ENCODE measurements at places on chromosomes 5 and 9. TPM values are rescaled to one million over a fixed set of nuclear protein-coding genes. Genes with fewer than 3 reads are reported as not detected.

PPIC gene
- total RNA-seq = 1.3 TPM

MARCHF6 gene
- 355 TPM for total RNA-seq

OGN gene
- total RNA-seq = 1.6 TPM

ABCA1 gene
- total RNA-seq = 41.6 TPM

FYB1 gene
- 2.5 TPM for total RNA-seq

TSSK1B gene
- total RNA-seq = 0.31 TPM

DIMT1 gene
- total RNA-seq = 17.8 TPM

COL15A1 gene
- total RNA-seq = 11.3 TPM

SMARCA2 gene
- 312 TPM for total RNA-seq

RANBP3L gene
- total RNA-seq = 3.8 TPM

TTF1 gene
- 12.8 TPM for total RNA-seq

LRRC19 gene
- under 0.01 TPM for total RNA-seq

RHOBTB3 gene
- 198 TPM for total RNA-seq

TAS2R1 gene
- total RNA-seq = 0.31 TPM

ARHGEF28 gene
- total RNA-seq = 8.1 TPM

CATSPER3 gene
- total RNA-seq = not detected

BHMT gene
- not detected for total RNA-seq

DEPDC1B gene
- total RNA-seq = 17.5 TPM

FAM151B gene
- 22.2 TPM for total RNA-seq

C9orf50 gene
- not detected for total RNA-seq

SPATA31C1 gene
- not detected for total RNA-seq

OBP2B gene
- total RNA-seq = not detected

IRX2 gene
- not detected for total RNA-seq

ADGRV1 gene
- 631 TPM for total RNA-seq

DBN1 gene
- total RNA-seq = 224 TPM

WDR55 gene
- 16.0 TPM for total RNA-seq

PKD2L2 gene
- not detected for total RNA-seq

P4HA2 gene
- 21.3 TPM for total RNA-seq

MYMK gene
- total RNA-seq = not detected

CARD6 gene
- total RNA-seq = 0.63 TPM

CSF2 gene
- total RNA-seq = not detected

GAS1 gene
- total RNA-seq = 17.8 TPM

RFESD gene
- 2.5 TPM for total RNA-seq

CYLC2 gene
- total RNA-seq = not detected

UNC13B gene
- total RNA-seq = 31.9 TPM

ARHGEF37 gene
- total RNA-seq = 1.3 TPM

PRR16 gene
- total RNA-seq = 9.1 TPM

SEMA6A gene
- 71.4 TPM for total RNA-seq

ZNF367 gene
- 4.4 TPM for total RNA-seq

FRRS1L gene
- 85.4 TPM for total RNA-seq

PAEP gene
- not detected for total RNA-seq

PFN3 gene
- 1.6 TPM for total RNA-seq

SV2C gene
- 1.9 TPM for total RNA-seq

RGMB gene
- total RNA-seq = 73.2 TPM

ATP10B gene
- 7.2 TPM for total RNA-seq

ACSL6 gene
- 69.5 TPM for total RNA-seq

PCDHB16 gene
- 10.6 TPM for total RNA-seq

CCDC171 gene
- total RNA-seq = 75.1 TPM

FOXD4 gene
- total RNA-seq = 0.31 TPM

EPB41L4B gene
- total RNA-seq = 3.4 TPM

DHX29 gene
- 51.0 TPM for total RNA-seq

WDR38 gene
- not detected for total RNA-seq

ANKRD20A1 gene
- total RNA-seq = 5.9 TPM

ARAP3 gene
- 9.1 TPM for total RNA-seq

SAXO1 gene
- under 0.01 TPM for total RNA-seq

PCDHB10 gene
- total RNA-seq = 26.3 TPM

All from parietal lobe (tissue), 2 donors.